ENCODE measurements at places on chromosomes 12 and 14. TPM values are rescaled to one million over a fixed set of nuclear protein-coding genes. Genes with fewer than 3 reads are reported as not detected.

DNA sequence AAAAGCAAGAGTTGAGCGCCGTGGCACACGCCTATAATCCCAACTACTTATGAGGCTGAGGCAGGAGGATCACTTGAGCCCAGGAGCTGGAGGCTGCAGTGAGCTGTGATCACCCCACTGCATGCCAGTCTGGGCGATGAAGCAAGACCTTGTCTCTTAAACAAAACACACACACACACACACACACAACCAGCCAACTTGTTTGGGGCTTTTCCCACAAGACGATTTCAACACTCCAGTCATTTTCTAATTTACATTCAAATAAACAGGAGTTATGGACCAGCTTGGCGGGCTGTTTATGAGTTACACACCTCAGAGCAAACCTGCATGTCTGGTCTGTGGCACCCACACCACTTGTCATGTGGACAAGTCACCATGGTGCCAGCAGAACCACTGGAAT lies 6.7 kb downstream of the GLTP start:
- H3K27me3 ChIP-seq = no peaks in the 10 kb centered on the region

DNA sequence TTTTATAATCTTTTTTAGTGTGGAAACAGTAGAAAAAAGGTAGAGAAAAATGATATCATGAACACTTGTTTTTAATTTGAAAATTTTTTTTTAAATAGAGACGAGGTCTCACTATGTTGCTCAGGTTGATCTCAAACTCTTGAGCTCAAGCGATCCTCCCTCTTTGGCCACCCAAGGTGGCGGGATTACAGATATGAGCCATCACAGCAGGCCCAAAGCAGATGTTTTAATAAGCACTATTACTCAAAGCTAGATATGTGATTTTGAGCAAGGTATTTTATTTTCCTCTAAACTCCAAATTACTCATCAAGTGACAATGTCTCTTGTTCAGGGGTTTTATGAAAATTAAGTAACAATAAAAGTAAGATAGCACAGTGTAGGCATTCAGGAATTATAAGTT lies 10.7 kb upstream of the WDR89 start:
- no peak overlapping the region for H3K4me3 ChIP-seq
- no peaks in the 10 kb centered on the region for H3K27me3 ChIP-seq
- H3K36me3 ChIP-seq = peaks cover 6% of the 10 kb centered on the region
- H3K27ac ChIP-seq = no peak overlapping the region
- no peak for DNase-seq

Gene KRT8
- total RNA-seq = 768 TPM

GRCh38 chr14:50339178-50339804 lies 27.2 kb downstream of the DMAC2L start:
- H3K36me3 ChIP-seq = no peaks in the 10 kb centered on the region
- peaks cover 27% of the 10 kb centered on the region for H3K4me1 ChIP-seq
- H3K27me3 ChIP-seq = no peaks in the 10 kb centered on the region
- DNase-seq = no peak
- H3K4me3 ChIP-seq = no peak overlapping the region

DNA sequence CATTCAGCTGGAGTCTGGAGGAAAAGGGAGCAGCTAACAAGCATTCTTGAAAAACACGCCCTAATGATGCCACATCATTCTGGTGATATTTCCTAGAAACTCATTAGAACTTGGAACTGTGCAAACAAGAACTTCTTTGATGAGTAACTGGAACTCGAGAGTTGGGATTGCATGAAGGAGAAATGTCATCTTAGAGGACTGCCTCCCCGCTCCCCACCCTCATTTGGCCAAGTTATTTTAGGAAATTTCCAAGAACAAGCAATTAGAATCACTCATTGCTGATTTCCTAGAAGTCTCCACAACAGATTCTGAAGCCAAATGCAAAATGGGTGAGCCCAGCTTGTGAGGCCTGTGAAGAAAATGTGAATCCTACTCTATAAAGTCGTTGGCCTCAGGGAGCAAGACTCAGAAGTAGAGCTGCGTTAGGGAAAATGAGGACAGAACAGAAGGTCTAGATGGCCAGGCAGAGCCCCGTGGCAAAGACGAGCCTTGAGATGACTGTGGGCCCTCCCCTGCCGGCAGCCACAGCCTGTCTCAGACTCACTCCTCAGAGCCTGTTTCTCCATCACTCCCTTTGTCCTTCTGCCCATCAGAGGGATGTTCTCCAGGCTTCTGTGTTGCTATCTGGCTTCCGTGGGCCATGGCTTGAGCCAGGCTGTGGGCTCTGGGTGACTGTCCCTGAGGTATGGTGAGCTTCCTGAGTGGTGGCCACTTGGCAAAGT lies 38.4 kb downstream of the RTL1 start:
- no peak for DNase-seq
- no peaks in the 10 kb centered on the region for H3K4me1 ChIP-seq
- H3K27me3 ChIP-seq = peaks cover 2% of the 10 kb centered on the region
- no peaks in the 10 kb centered on the region for H3K36me3 ChIP-seq
- no peak overlapping the region for H3K27ac ChIP-seq

DNA sequence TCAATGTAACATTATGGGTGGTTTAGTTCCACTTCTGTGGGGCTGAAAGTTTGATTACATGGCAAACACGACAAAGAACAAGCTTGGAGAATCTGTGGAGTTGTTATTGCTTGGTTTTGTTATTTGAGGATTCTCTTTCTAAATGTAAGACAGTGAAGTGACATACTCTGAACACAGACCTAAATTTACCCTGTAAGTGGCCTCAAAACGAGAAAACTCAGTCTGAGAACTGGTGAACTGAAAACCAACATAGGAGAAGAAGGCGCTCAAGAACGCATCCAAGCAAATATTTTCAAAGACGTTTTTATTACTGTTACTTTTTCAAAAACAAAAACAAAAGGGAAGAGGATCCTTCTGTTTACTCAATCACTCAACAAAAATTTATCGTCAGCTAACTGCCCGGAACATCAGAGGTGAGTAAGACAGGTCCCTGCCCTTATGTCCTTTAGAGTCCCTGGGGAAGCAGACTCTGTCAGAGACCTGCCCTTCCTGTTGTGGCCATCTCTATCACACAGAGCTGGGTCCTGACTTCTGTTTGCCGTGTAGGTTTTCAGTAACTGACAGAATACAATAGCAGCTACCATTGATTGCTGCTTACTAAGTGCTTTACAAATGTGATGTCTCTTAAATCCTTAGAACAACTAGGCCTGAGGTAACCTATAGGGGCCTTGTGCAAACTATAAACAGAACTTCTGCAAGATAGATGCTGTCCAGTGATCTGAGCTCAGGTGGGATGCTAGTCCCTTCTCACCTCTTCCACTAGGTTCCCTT lies 79.3 kb upstream of the C12orf71 start:
- no peak for DNase-seq
- no peak overlapping the region for H3K27ac ChIP-seq
- no peaks in the 10 kb centered on the region for H3K4me1 ChIP-seq

GRCh38 chr14:100267990-100268389 lies 29.0 kb downstream of the YY1 start:
- H3K27ac ChIP-seq = no peak overlapping the region
- no peak overlapping the region for H3K4me3 ChIP-seq
- no peaks in the 10 kb centered on the region for H3K4me1 ChIP-seq

Gene EID3
- 2.9 TPM for total RNA-seq

- peaks cover 64% of the 10 kb centered on the region for H3K36me3 ChIP-seq
- no peaks in the 10 kb centered on the region for H3K4me1 ChIP-seq
- H3K27me3 ChIP-seq = no peaks in the 10 kb centered on the region
- no peak for DNase-seq
- H3K4me3 ChIP-seq = no peak overlapping the region
Measured at GRCh38 chr12:24838531-24838950, 110.4 kb downstream of the BCAT1 start.

DNA sequence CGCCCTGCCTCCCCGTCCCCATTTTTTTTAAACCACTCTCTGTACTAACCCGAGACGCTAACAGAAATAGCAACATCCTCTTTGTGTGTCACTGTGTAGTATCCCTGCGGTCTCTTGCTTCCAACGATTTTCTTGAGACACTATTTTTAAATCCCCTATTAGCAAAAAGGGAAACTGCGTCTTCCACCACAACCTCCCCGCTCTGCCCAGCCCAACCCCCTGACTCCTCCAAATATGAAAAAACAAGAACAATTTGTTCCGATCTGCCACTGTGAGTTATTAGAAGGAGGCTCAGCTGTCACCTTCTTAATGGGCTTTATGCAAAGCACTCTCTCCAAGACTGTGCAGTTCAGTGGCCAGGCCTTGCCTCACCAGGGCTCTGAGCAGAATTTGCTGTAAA lies 76.3 kb downstream of the MAP1LC3B2 start:
- H3K36me3 ChIP-seq = no peaks in the 10 kb centered on the region
- no peak for DNase-seq
- peaks cover 8% of the 10 kb centered on the region for H3K27me3 ChIP-seq
- H3K4me1 ChIP-seq = peaks cover 18% of the 10 kb centered on the region
- H3K27ac ChIP-seq = no peak overlapping the region

GRCh38 chr12:1917172-1918070 lies 1.0 kb downstream of the CACNA2D4 start:
- no peak overlapping the region for H3K4me3 ChIP-seq
- H3K27me3 ChIP-seq = peaks cover 15% of the 10 kb centered on the region
- peaks cover 4% of the 10 kb centered on the region for H3K4me1 ChIP-seq
- no peaks in the 10 kb centered on the region for H3K36me3 ChIP-seq

Gene MAPK1IP1L
- total RNA-seq = 100 TPM

DNA sequence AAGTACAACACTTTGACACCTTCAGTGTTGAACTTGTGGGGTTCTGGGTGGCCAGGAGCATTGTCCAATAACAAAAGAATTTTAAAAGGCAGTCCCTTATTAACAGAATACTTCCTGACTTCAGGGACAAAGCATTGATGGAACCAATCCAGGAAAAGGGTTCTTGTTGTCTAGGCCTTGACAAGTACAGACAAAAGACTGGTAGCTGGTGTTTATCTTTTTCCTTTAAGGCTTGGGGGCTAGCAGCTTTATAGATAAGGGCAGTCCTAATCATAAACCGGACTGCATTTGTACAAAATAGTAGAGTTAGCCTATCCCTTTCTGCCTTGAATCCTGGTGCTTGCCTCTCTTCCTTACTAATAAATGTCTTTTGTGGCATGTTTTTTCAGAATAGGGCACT lies 27.4 kb downstream of the FAM177A1 start:
- no peak for DNase-seq
- no peaks in the 10 kb centered on the region for H3K27me3 ChIP-seq
- peaks cover 31% of the 10 kb centered on the region for H3K36me3 ChIP-seq
- no peaks in the 10 kb centered on the region for H3K4me1 ChIP-seq
- no peak overlapping the region for H3K4me3 ChIP-seq
- no peak overlapping the region for H3K27ac ChIP-seq

DNA sequence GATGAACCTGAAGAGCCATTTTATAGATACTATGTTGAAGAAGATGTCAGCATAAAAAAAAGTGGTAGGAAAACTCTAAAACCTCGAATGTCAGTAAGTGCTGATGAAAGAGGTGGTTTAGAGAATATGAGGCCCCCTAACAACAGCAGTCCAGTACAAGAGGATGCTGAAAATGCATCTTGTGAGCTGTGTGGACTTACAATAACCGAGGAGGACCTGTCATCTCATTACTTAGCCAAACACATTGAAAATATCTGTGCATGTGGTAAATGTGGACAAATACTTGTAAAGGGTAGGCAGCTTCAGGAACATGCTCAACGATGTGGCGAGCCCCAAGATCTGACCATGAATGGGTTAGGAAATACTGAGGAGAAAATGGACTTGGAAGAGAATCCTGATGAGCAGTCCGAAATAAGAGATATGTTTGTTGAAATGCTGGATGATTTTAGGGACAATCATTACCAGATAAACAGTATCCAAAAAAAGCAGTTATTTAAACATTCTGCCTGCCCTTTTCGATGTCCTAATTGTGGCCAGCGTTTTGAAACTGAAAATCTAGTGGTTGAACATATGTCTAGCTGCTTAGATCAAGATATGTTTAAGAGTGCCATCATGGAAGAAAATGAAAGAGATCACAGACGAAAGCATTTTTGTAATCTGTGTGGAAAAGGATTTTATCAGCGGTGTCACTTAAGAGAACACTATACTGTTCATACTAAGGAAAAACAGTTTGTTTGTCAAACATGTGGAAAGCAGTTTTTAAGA lies 17.8 kb upstream of the HSPA2 start:
- H3K4me3 ChIP-seq = no peak overlapping the region
- H3K4me1 ChIP-seq = peaks cover 11% of the 10 kb centered on the region
- H3K36me3 ChIP-seq = peaks cover 15% of the 10 kb centered on the region
- DNase-seq = no peak

DNA sequence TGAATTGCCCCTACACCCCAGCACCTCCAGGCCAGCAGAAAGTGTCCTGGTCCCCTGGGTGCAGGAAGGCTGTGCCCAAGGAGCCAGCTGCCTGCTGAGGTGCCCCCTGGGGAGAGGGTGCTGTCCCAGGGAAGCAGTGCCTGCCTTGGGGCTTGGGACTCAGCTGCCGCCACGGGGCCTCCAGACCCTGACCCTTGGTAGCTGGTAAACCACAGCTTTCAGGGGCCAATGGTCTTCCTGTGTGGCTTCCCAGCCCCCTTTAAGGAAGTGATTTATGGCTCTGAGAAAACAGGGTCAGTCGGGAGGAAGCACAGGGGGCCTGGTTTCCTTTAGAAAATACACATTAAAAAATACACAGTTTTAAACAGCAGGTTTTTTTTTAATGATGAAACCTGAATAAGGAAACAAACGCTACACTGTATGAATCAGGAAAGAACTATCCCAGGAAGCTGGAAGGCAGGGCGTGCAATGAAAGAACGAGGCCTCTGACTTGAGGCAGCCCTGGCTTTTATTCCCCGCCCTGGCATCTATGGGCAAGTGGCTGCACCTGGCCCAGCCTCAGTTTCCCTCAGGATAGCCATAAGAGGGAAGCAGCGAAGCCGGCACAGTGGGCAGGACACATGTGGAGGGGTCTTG lies 40.6 kb upstream of the EML1 start:
- DNase-seq = no peak
- peaks cover 11% of the 10 kb centered on the region for H3K27me3 ChIP-seq
- peaks cover 24% of the 10 kb centered on the region for H3K4me1 ChIP-seq
- H3K36me3 ChIP-seq = no peaks in the 10 kb centered on the region
- peak overlapping the region; percentile 31 for H3K4me3 ChIP-seq
- H3K27ac ChIP-seq = peak overlapping the region; percentile 87

Gene GDF3
- not detected for total RNA-seq

DNA sequence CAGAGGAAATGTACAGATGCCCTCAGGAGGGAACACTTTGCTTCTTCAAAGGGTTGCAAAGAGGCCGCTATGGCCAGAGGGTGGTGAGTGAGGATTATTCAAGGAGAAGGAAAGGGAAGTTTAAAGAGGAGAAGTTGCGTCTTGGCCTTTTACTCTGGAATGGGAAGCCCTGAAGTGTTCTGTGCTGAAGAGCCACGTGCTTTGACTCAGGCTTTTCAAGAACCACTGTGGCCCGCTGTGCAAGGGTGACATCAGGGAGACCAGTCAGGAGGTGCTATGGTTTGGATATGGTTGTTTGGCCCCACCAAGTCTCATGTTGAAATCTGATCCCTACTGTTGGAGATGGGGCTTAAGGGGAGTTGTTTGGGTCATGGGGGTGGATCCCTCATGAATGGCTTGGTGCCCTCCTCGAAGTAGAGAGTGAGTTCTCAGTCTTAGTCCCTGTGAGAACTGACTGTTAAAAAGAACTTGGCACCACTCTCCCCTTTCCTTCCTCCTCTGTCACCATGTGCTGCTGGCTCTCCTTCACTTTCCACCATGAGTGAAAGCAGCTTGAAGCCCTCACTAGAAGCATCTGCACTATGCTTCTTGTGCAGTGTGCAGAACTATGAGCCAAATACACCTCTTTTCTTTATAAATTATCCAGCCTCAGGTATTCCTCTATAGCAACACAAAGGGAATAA lies 66.1 kb upstream of the DUSP6 start:
- H3K36me3 ChIP-seq = peaks cover 4% of the 10 kb centered on the region
- no peak overlapping the region for H3K27ac ChIP-seq
- no peak overlapping the region for H3K4me3 ChIP-seq
- H3K27me3 ChIP-seq = no peaks in the 10 kb centered on the region

Gene TAS2R9
- total RNA-seq = not detected

Gene CHGA
- total RNA-seq = 3,424 TPM

Measured in type B pancreatic cell (in vitro differentiated cells).